ENCODE measurements at places on chromosomes 2 and 18. TPM values are rescaled to one million over a fixed set of nuclear protein-coding genes. Genes with fewer than 3 reads are reported as not detected.

The ACMSD gene
- not detected for polyA plus RNA-seq

The SLC14A1 gene
- polyA plus RNA-seq, result not detected

The TEX51 gene
- not detected for polyA plus RNA-seq

The TAF4B gene
- 2.2 TPM for polyA plus RNA-seq

The ALPI gene
- polyA plus RNA-seq, result 0.03 TPM

GRCh38 chr2:98847853-98848252, 88.2 kb downstream of the CRACDL start:
- no peak for DNase-seq

- DNase-seq, result no peak
These were observed 97.0 kb upstream of the ATL2 start for GRCh38 chr2:38474021-38474456.

DNA sequence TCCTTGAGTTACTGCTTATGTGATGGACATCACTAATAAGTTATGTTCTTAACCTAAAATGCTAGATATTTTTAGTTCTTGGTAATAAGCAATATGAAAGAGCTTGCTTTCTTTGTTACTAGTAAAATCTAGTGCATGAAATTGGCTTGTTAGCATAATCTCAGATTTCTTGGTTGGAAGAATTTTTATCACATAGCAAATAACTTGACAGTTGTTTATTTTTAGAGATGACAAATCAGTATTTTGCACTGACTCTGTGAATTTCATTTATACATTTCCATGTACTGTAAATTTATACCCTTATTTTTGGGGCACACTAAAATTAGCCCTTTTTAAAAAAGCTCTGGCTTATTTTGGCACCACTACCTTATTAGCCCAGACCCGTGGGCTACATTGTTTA, 45.6 kb downstream of the LCLAT1 start:
- no peak for DNase-seq

GRCh38 chr18:332007-332406, 64.2 kb upstream of the THOC1 start:
- DNase-seq, result no peak

GRCh38 chr18:7711495-7711894, 144.4 kb downstream of the PTPRM start:
- no peak for DNase-seq

DNA sequence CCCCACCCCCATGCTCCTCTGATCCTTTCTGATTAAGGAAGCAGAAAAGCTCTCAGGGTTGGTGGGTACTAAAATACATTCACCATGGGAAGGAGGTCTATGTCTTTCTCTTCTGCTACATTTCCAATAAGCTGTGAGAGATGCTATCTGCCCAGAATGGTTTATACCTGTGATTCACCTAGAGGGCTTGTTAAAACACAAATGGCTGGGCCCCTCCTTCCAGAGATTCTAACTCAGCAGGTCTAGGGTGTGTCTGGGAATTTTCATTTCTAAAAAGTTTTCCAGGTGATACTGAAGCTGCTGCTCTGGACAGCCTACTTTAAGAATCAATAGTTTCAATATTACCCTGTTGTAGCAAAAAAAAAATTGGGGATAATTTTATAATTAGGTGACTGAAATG, 772.2 kb upstream of the ZEB2 start:
- DNase-seq, result no peak

DNA sequence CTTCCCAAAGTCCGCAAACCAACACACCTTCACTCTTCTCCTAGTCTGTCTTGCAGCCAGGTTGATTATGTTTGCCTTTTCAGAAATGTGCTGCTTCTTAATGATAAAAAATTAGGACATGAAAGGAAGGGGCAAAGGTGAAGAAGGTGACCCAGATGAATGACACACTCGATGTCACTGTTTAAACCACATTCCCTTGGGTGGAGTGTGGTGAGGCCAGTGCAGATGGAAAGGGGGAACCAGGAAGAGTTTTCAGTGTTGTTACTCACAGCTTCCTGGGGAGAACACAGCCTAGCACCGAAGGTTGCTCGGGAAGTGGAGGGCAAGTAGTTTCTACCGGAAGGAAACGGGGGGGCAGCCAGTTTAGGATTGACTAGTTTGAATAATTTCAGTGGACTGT, 57.2 kb upstream of the BOD1L2 start:
- DNase-seq, result no peak

- no peak for DNase-seq
These were observed 8.8 kb upstream of the IFIH1 start for GRCh38 chr2:162327134-162327769.

Measured in HepG2 (cell line).